H1 (cell line): ENCODE measurements at places on chromosomes 1 and 21.
A peak's percentile ranks its signal among the peaks of the same experiment; 100 is the strongest.

GRCh38 chr1:65958561-65959350 is 166.1 kb downstream of the PDE4B start:
- H3K27ac ChIP-seq = no peak overlapping the region
- no peaks in the 10 kb centered on the region for H3K36me3 ChIP-seq
- no peaks in the 10 kb centered on the region for H3K27me3 ChIP-seq

DNA sequence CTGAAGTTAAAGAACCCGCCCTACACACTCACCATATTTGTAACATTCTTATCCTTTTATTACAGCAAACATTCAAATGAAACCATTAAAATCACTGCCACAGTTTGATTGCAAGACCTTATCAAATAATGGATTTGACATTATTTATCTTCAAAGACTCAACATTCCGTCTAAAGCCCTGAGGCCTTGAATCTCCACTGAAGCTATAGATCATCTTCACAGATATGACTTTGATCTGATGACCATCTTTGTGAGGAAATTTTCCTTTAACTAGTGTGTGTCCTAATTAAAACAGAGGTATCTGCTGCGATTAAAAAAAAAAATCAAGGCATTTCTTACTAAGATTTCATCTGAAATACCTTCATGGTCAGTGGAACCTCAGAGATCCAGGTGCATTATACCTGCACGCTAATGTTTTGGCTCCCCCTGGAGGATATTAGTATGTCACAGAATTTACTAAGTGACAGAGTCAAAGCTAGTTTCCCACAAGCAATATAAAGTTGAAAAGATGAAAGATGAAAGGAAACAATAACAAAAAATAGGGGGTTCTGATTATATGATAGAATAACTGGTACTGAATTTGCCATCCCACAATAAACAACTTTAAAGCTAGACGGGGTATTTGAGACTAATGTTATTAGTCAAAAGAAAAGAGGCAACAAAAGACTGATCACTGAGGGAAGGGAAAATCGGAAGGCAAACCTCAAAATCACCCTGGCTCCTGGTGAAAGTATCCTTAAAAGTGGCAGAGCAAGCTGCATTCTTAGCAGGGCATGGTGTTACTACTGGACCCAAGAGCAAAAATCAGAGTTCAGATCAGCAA is 923.4 kb downstream of the NCAM2 start:
- DNase-seq = no peak
- no peaks in the 10 kb centered on the region for H3K36me3 ChIP-seq
- H3K4me3 ChIP-seq = no peak overlapping the region
- H3K27ac ChIP-seq = no peak overlapping the region
- H3K27me3 ChIP-seq = no peaks in the 10 kb centered on the region; the same call in 1 of the 2 replicates

DNA sequence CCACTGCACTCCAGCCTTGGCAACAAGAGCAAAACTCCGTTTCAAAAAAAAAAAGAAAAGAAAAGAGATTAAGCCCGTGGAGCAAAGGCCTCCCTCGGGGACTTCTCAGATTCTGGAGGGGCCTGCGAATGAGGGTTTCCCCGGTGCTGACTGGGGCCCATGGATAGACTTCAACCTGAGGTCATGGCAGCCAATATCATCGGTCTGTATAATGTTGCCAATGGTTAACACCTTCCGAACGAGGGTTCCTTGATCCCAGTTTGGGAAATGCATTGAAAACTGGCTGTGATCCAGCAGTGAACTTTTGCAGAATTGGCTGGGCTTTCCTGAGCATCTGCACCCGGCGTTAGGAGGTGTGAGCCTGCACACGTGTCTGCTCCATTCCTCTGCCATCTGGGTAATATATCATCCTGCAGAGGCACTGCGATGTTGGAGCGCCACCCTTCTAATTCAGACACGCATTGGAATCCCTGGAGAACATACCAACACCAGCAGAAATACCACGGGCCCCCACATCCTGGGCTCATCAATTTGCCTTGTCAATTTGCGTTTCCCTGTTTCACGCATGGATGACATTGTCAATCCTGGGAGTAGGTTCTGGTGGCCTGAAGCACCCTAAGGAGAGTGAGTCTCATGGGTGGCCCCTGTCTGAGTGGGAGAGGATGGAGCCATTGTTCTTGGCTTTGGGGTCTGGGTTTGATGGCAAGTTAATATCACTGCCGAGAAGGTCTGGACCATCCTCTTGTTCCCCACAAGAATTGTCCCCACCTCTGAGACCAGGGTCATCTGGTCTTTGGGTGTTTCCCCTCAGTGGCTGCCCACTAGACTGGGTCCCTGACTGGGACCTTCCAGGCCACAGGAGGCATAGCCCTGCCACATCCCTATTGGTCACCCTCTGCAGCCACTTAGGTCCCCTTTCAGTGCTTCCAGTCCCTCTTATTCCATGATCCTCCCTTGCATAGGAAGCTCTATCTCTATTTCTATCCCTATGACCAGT is 441.0 kb downstream of the PTPRU start:
- no peaks in the 10 kb centered on the region for H3K27me3 ChIP-seq
- H3K27ac ChIP-seq = no peak overlapping the region
- H3K4me3 ChIP-seq = no peak overlapping the region
- H3K4me1 ChIP-seq = no peaks in the 10 kb centered on the region
- no peak for DNase-seq
- H3K36me3 ChIP-seq = no peaks in the 10 kb centered on the region

DNA sequence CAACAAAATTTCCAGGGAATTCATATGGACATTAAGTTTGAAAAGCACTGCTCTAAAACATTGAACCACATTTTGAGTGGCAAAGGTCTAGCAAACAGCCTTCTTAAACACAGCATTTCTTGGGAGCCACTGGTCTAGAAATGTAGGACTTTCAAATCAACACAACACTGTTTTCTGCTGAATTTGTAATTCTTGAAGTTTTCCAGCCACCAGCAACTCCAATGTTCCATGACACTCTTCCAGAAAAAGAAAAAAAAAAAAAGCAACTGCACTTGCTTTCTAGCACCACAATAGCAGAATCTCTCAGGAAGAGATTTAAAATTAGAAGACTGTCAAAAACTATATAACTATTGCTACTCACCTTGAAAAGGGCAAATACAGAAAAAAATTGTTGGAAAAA is 4.5 kb downstream of the SYDE2 start:
- H3K36me3 ChIP-seq = no peaks in the 10 kb centered on the region
- no peak overlapping the region for H3K27ac ChIP-seq
- no peak overlapping the region for H3K4me3 ChIP-seq
- no peaks in the 10 kb centered on the region for H3K4me1 ChIP-seq

GRCh38 chr1:206479183-206480125 is 9.2 kb downstream of the IKBKE start:
- DNase-seq = peak; percentile 60
- H3K27ac ChIP-seq = no peak overlapping the region
- no peaks in the 10 kb centered on the region for H3K27me3 ChIP-seq
- 0 out of 2 replicates have a peak, but pooled peaks cover 3% of the 10 kb centered on the region for H3K4me1 ChIP-seq
- no peaks in the 10 kb centered on the region for H3K36me3 ChIP-seq

- DNase-seq = no peak
- H3K27ac ChIP-seq = no peak overlapping the region
- H3K27me3 ChIP-seq = no peaks in the 10 kb centered on the region
Measured at GRCh38 chr1:36076979-36077573, 6.8 kb upstream of the TEKT2 start.

DNA sequence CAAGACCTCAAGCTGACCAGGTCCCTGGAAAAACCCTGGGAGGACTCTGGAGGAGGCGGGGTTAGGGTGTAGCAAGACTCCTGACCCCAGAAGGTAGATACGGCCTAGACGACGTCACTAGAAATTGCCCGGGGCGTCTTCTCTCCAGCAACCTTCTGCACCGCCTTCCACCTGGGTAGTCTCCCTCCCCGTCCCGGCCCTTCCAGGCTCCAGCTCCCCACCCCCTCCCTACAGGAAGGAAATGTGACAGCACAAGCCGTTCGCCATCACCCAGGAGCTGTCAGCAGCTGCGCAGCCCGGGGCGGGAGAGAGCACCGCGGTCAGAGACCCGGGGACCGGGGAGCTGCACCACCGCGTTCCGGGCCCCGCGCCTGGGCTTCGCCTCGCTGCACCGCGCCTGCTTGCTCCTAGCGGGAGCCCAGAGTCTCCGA is 20.0 kb downstream of the SERTAD4 start:
- peaks cover 16% of the 10 kb centered on the region; the same call in 1 of the 2 replicates for H3K4me1 ChIP-seq
- peak overlapping the region; percentile 66 for H3K4me3 ChIP-seq

GRCh38 chr1:184822267-184822666 is 67.6 kb upstream of the EDEM3 start:
- no peaks in the 10 kb centered on the region for H3K27me3 ChIP-seq
- H3K4me1 ChIP-seq = no peaks in the 10 kb centered on the region
- H3K27ac ChIP-seq = no peak overlapping the region
- no peak for DNase-seq

DNA sequence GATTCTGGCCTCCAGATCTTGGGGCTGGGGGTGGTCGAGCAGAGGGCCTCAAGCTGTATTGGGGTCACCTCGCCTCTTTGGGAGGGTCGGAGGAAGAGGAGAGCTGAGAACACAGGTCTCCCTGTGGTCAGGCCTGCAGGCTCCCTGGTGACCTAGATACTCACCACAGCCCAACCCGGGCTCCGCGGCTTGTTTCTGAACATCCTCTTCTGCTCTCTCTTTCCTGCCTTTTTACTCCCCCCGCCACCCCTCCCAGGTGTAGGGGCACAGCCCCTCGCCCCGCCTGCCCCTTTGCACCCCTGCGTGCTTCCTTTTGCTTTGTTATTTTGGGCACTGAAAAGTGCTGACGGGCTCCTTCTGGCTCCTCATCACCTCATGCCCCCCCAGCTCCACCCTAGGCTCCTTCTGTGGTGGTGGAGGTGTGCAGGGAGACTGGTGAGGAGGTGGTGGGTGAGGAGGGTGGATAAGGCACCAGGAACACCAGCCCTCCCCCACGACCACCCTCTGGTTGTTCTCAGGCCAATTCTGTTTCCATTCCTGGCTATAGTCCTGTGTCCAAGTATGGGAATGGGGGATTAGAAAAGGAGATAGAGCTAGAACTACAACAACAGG is 10.6 kb upstream of the LINGO4 start:
- no peaks in the 10 kb centered on the region for H3K36me3 ChIP-seq
- no peaks in the 10 kb centered on the region for H3K4me1 ChIP-seq
- H3K27me3 ChIP-seq = no peaks in the 10 kb centered on the region
- DNase-seq = no peak

DNA sequence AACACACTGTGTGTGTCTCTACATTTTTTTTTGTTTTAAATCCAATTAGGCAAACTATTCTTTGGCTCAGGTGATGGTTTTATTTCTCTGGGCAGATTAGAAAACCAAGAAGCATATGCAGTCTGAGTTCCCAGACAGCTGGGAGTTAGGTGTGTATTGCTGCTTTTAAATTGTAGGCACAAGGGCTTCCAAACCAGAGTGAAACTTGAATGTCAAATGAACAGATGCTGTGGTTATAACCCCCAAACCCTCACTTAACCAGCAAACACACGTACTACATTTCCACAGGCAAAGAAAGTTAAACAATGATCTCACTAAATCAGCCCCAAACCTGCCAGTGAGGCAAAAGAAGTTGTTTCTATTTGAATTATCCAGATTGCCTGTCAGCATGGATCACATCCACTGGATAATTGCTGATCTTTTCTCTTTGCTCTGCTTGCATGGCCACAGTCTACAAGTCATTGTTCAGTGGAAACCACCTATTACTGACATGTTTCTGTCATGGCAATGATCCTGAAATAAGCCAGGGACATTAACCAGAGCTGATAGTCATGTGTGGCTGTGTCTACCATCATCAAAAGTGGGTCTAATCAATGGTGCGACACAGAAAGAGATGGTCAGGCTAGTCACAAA is 576.5 kb upstream of the PLXNA2 start:
- H3K4me1 ChIP-seq = no peaks in the 10 kb centered on the region
- no peak overlapping the region for H3K4me3 ChIP-seq
- no peaks in the 10 kb centered on the region for H3K27me3 ChIP-seq
- no peak for DNase-seq
- H3K36me3 ChIP-seq = no peaks in the 10 kb centered on the region
- H3K27ac ChIP-seq = no peak overlapping the region

GRCh38 chr1:169048043-169048442 is 58.4 kb upstream of the ATP1B1 start:
- no peaks in the 10 kb centered on the region for H3K27me3 ChIP-seq
- no peak overlapping the region for H3K27ac ChIP-seq
- DNase-seq = no peak
- H3K36me3 ChIP-seq = no peaks in the 10 kb centered on the region
- no peaks in the 10 kb centered on the region for H3K4me1 ChIP-seq
- no peak overlapping the region for H3K4me3 ChIP-seq

GRCh38 chr21:41370840-41371684 is 9.2 kb downstream of the MX2 start:
- no peak overlapping the region for H3K4me3 ChIP-seq
- DNase-seq = no peak
- H3K4me1 ChIP-seq = peaks cover 15% of the 10 kb centered on the region
- H3K36me3 ChIP-seq = no peaks in the 10 kb centered on the region
- H3K27me3 ChIP-seq = no peaks in the 10 kb centered on the region
- H3K27ac ChIP-seq = no peak overlapping the region

GRCh38 chr1:151512326-151512725 is 1.1 kb downstream of the CGN start:
- no peaks in the 10 kb centered on the region for H3K36me3 ChIP-seq
- H3K27ac ChIP-seq = no peak overlapping the region
- DNase-seq = no peak
- H3K4me1 ChIP-seq = peaks cover 19% of the 10 kb centered on the region

- no peak overlapping the region for H3K27ac ChIP-seq
- H3K4me1 ChIP-seq = no peaks in the 10 kb centered on the region
- H3K4me3 ChIP-seq = no peak overlapping the region
- H3K36me3 ChIP-seq = no peaks in the 10 kb centered on the region
- no peaks in the 10 kb centered on the region for H3K27me3 ChIP-seq
- DNase-seq = no peak
Measured at GRCh38 chr1:55524006-55524405, 308.8 kb upstream of the USP24 start.

- DNase-seq = no peak
- H3K27me3 ChIP-seq = no peaks in the 10 kb centered on the region
- peaks cover 89% of the 10 kb centered on the region for H3K36me3 ChIP-seq
- no peak overlapping the region for H3K4me3 ChIP-seq
- H3K27ac ChIP-seq = no peak overlapping the region
- no peaks in the 10 kb centered on the region for H3K4me1 ChIP-seq
Measured at GRCh38 chr1:23756676-23757075, 13.4 kb downstream of the ELOA start.

DNA sequence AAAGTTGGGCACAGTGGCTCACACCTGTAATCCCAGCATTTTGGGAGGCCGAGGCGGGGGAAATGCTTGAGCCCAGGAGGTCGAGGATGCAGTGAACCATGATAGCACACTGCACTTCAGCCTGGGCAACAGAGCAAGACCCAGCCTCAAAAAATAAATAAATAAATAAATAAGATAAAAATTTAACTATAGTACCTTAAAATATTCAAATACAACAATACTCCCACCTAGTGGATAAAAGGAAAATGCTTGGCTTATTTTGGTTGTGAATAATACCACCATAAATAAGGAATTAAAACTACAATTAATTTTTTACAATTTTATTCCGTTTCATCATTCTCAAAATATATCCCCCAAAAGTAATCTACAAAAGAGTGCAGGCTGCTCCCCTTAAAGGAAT is 8.1 kb downstream of the PSMG1 start:
- no peaks in the 10 kb centered on the region for H3K4me1 ChIP-seq
- H3K4me3 ChIP-seq = no peak overlapping the region
- H3K36me3 ChIP-seq = peaks cover 51% of the 10 kb centered on the region
- DNase-seq = no peak
